NCI-H1694 (cell line): ENCODE measurements at places on chromosomes 2 and 18.

- no peak for DNase-seq
Observed at GRCh38 chr2:168365094-168365621, 90.9 kb upstream of the CERS6 start.

- no peak for DNase-seq
Observed at GRCh38 chr18:58390399-58390798, 238.5 kb downstream of the ALPK2 start.

GRCh38 chr2:96870626-96871255 is 861 bp upstream of the SEMA4C start:
- DNase-seq, result no peak

DNA sequence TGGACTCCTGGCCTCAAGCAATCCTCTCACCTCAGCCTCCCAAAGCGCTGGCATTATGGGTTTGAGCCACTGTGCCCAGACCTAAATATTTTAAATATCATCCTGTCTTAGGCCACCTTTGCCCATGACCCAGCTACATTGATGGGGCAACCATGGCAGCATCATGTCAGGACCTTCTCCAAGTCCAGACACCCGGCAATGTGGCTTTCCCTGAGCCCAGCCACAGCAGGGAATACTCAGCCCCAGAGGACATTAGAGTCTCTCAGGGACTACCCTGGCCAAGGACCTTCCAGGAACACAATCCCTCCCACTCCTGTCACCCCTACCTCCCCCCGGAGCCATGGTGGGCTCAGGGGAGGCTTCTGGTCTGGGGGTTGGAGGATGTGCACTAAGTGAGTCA is 72.8 kb downstream of the SMAD7 start:
- no peak for DNase-seq

DNA sequence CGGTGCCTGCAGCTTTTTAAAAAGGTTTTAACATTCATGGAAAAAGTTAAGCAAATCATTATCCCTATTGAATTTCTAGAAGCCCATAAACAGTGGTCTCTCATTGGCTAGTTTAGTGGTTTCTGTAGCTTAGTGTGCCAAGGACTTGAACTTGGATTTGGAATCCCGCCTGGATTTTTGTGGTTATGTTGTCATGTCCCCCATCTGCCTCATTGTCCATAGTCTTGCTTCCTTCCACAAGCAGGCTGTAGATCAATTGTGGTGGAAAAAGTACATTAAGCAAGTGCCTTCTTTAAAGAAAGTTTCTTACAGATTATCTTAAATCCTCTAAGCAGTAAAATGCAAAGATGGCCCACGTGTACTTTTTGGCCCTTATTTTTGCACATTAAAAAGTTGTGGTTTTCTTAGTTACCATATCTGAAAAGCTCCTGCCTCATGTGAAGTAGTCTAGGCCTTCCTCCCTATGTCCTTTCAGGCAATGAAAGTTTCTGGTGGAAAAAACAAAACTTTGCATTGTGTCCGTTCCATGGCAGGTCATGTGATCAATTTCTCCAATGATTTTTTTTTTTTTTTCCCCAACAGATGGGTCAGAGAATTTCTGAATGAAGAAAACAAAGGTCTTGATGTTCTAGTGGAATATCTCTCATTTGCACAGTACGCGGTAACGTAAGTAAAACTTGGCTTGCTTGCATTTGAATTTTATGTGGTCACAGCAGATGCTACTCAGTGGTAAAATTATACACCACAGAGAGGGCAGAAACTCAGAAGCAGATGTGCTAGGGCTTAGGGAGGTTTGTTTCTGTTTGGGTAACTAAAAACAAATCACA is 158.9 kb downstream of the PRPF40A start:
- peak; percentile 65 for DNase-seq

DNA sequence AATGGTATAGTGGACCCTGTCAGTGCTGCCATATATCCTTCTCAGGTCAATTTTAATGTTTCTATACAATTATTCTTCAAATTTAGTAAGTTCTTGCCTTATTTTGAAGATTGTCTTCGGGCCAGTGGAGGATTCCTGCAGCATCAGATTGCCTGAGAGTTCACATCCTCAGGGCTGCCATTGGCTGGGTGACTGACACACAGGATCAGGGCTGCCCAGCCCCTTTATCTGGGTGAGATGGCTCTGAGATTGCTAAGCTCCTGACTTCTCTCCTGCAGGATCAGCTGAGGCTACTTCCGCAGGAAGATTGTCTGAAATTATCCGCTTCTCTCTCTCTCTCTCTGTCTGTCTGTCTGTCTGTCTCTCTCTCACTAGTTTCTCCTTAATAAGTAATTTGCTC is 567.4 kb downstream of the TSN start:
- no peak for DNase-seq

DNA sequence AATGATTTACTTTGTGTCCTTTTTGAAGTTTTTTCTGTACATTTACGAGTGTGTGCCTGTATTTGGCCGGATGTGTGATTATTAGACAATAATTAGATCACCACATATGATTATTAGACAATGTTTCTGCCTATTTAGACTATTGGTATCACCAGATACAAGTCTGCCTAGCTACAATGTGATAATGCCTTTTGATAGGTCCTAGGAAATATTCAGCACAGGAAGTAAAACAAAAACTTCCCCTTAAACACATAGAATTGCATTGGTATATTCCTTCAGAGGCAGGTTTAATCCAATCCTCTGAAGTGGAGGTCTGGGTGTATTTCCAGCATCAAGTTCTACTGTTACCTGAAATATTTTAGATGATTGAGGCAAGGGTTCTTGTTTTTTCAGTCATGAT is 275.1 kb downstream of the TGIF1 start:
- DNase-seq, result no peak

DNA sequence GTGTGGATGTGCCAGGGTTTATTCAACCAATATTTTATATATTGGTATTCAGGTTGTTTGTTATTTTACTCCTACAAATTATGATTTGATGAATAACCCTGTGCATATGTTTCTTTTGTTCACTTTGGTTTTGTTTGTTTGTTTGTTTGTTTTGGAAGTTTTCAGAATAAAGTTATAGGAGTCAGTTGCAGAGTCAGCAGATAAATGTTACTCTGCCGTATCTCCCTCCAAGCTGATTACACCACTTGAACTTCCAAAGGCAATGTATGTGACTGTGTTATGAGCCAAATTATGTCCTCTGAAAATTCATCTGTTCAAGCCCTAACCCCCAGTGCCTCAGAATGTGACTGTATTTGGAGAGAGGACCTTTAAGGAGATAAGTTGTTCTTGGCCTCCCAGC is 497.5 kb downstream of the TNS1 start:
- no peak for DNase-seq

- DNase-seq, result no peak
Observed at GRCh38 chr2:207324001-207324400, 158.3 kb upstream of the KLF7 start.

DNA sequence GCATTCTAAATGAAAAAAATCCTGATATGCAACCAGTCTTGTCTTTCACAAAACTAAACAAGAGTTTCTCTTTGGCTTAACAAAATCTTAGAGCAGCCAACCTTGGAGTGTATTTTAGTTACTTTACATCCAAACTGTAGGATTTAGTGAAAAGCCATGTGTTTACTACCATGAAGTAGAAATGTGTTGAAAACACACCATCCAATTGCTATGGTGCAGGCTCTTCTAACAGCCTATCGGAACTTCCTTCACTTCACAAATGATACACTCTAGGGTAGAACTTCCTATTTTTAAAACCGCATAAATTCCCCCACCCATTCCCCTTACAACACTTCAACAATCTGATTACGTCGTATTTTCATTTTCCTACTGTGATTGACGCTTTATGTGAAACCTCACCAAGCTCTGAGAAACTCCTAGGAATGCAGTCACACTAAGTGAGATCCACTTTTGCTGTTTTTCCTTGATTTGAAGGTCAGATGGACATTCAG is 74.4 kb upstream of the MAP4K4 start:
- DNase-seq, result no peak

GRCh38 chr2:105397025-105397722 is 1.7 kb downstream of the FHL2 start:
- DNase-seq, result no peak

DNA sequence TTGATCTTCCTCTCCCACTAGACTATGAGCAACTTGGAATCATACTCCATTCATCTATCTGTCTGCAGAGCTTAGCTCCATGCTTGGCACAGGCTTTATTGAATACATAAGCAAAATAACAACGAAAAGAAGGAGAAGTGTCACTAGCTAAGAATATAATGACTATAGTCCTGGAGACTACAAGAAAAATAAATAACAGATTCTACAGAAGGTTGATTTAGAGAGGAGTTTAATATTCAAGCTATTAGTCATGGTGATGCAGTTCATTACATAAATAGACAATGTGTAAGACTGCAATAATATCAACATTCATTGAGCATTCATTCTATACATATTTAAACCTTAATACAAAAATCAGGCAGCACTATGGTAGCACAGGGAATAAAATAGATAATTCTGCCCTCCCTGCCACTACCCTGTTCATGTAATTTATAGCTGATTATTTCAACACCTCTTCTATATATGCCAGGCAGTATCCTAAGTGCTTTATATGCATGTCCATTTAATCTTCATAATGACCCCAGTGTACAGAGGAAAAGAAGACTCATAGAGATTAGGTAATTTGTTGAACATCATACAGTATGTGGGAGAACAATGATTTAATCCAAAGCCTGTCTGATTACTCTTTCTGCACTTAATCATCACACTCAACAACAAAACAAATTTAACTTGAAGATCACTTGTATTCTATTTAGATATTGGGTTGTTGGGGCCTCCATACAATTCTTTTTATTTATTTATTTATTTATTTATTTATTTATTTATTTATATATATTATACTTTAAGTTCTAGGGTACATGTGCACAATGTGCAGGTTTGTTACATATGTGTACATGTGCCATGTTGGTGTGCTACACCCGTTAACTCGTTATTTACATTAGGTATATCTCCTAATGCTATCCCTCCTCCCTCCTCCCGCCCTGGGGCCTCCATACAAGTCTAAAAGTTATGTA is 165.3 kb downstream of the RNF152 start:
- DNase-seq, result no peak

DNA sequence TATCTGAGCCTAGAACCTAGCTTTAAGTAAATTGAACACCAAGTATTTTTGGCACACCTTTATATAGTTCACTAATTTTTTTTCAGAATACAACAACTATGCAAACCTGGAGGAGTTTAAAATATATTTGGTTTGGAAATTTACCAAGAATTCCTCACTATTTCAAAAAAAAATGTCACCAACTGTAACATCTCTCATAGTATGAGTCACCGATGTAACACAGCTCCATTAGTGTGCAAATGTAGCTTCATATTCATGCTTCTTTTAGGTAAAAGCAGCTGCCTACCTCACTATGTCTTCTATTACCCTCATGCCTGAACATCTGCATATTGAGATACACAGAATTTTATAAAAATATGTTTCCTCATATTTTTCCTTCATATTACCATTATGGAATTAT is 80.5 kb downstream of the NRXN1 start:
- no peak for DNase-seq

DNA sequence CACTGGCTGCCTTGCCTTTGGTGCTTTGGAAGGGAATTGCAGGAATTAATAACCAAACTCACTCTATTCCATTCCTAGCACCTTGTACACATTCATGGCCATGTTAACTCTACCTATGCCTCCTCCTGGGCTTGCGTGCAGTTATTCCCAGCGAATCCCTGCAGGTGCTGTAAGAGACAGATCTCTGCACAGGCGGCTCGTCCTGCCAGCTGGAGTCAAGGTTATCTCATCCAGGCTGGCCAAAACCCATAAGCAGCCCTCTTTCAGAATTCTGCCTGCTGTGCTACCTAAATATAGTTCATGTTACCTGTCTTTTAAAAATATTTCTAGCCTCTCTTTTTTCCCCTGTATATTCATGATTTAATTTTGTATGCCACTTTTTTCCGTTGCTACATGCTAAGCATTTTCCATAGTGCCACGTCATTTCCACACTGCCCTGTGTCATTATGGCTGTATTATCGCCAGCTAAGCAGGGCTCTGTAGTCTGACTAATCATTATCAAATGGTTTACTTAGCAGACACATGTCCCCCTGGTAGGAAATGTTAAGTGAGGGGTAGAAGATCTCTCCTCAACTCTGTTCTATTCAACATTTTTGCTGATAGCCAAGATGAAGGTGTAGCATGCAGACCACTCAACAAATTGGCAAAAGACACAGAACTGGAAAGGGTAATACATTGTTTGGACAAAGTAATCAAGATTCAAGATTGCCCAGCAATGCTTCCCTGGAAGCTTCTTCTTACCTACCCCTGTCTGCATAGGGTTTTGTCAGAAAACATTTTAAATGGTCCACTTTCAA is 79.7 kb upstream of the TAF1B start:
- DNase-seq, result no peak

GRCh38 chr2:8002765-8003393 is 679.0 kb upstream of the ID2 start:
- DNase-seq, result no peak

DNA sequence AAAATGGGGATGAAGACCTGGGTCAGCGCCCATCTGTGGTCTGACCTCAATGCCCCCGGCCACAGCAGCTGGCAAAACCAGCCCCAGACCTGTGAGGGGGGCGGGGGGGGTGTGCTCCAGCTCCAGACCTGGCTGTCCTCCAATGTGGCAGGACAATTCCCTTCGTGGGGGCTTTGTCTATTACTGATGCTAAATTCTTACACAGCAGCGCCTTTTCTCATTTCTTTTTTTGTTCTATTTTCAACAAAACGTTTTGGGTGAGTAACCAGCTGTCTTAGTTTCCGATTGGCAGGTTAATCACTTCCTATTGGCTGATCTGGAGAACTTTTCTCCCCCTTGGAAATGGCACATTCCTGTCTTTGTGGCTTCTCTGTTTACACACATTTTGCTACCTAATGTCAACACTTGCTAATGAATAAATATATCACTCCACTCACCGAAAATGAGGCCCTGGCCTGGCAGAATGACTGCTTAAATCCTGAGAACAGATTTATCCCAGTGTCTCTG is 4.4 kb downstream of the SMAD7 start:
- DNase-seq, result no peak

DNA sequence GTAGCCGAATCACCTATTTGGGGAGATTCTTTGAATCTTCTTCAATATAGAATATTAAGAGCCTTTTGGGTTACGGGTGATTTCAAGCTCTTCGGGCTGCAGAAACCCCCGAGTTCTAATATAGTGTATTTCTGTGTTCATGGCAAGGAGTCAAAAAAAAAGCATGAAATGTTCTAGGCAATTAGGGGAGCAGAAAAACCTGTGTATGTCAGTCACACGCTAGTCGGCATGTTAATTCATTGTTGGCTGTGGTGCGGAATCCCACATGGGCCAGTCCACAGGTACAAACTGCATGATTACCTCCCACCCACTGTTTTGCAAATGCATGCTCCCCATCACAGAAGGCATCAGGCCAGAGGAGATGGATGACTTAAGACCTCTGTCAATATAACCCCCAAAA is 161.9 kb downstream of the PID1 start:
- no peak for DNase-seq

GRCh38 chr18:68102117-68102516 is 585.6 kb upstream of the DSEL start:
- no peak for DNase-seq

GRCh38 chr18:56358608-56359280 is 279.6 kb downstream of the TXNL1 start:
- no peak for DNase-seq
